ENCODE measurements at places on chromosomes 4 and X.

DNA sequence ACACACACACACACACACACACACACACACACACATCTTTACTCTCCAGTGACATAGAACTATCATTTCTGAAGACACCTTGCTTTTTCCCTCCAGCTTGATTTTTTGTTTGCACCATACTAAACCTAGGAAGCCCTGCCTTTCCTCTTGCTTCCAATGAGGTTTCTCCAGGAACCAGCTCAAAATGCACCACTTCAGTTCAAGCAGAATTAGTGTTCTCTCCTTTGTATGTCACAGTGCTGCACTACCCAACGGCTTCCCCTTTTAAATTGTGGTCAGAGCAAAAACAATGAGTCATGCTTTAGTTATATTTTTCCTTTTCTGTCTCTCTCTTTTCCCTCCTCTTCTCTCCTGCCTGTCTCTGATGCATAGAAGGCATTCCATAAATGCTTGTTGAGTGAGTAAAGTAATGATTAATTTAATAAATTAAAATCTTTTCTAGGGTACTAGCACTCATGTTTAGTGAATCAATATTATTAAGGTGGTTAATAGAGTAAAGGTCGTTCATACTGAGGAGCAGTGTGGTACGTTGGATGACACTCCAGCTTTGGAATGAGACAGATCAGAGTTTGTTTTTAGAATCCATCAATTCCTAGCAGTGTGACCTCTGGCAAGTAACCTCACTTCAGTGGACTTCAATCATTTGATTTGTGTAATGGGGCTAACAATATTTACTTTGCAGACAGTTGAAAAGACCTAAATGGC, 5.9 kb downstream of the RTL3 start:
- DNase-seq = no peak

GRCh38 chr4:67550857-67551256, 5.6 kb upstream of the CENPC start:
- DNase-seq = no peak

GRCh38 chr4:182494103-182494502, 250.9 kb downstream of the TENM3 start:
- no peak for DNase-seq

GRCh38 chrX:107629540-107629909, 1.2 kb downstream of the PRPS1 start:
- DNase-seq = no peak

- no peak for DNase-seq
Measured at GRCh38 chr4:105193536-105193935, 46.9 kb downstream of the TET2 start.

DNA sequence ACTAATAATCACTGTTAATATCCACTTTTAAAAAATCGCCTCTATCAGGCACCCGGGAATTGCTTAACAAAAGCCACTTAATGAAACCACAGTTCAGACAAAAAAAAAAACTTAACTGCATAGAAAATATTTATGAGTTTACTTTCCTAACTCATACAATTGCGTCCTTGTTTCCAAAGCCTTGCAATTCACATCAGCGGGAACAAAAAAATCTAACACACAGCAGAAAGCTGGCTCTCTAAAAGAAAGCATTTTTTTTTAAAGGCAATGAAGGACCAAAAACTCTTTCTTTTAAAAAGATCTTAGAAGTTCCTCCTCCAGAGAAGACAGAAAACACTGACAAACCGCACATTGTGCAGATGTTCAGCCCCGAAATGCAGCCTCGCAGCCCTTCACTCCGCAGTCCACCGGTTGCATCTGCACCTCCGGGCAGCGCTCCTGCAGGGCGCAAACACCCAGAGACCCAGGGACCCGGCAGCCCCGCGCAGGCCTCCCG, 812 bp downstream of the FAT1 start:
- no peak for DNase-seq

DNA sequence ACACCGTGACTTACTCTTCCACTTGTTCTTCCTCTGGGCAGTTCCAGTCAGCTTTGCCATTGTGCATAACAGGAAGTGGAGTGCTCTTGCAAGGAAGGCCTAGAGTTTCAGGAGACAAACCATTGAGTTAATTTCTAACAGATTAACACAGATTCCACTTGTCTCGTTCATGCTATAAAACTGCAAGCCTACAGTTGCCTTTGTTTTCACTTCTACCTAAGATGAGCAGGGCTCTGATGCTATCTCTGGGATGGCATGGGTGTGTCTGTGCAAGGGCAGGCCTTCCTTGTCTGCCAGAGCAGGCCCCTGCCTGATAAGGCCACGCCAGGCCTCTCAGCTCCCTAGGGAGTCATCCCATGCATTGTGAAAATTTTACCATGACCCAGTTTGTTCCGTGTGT, 67.7 kb upstream of the PGRMC2 start:
- no peak for DNase-seq

DNA sequence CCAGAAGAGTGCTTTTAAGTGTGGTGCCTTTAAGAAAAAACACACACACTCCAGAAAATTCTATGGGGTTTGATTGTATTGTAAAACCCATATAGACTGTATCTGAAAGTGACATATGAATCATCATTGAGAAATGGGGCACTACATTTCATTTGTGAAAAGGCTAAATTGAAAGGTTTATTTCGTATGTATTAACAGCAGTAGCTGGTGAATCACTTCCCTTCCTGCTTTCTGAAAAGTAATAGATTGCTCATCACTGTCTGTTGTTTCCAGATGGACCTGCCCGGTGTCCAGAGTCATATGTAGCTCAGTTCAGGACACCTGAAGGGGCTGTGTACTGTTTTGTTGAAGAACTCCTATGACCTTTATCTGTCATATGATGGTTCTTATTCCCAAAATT, 28.1 kb upstream of the HPRT1 start:
- DNase-seq = no peak

GRCh38 chr4:78369679-78370078, 181.9 kb upstream of the ANXA3 start:
- DNase-seq = no peak

GRCh38 chr4:5045097-5045496, 6.2 kb upstream of the STK32B start:
- DNase-seq = no peak

DNA sequence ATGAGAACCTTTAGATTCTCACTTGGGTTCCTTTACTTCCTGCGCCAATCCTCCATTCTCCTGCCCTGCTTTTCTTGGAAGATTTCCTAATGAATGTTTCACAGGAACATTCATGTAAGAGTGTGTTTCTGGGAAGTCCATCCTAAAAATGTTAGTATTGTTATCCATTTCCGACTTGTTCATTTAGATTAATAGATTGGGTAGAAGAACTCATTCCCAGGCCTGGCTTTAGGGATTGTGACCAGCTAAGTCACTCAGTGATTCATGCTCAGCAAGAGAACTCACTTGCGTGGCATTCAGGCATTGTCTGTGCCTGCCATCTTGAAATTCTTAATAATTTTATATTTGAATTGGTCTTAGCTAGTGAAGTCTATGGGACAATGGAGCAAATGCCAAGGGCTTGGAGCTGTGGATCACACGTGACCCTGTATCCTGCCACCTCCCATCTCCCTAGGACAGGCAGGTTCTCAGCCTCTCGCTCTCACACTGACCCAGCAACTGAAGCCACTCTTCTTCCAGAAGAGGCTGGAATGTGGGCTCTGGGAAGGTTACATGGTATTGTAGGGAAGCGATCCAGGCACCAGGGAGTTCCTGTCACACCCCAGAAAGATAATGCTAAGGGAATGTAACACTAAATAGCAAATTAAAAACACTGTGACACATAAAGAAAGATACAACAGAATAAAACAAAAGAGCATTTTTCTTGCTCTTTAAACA, 562.1 kb downstream of the TMA16 start:
- no peak for DNase-seq

- DNase-seq = no peak
Measured at GRCh38 chrX:21831496-21831895, 7.9 kb upstream of the MBTPS2 start.

DNA sequence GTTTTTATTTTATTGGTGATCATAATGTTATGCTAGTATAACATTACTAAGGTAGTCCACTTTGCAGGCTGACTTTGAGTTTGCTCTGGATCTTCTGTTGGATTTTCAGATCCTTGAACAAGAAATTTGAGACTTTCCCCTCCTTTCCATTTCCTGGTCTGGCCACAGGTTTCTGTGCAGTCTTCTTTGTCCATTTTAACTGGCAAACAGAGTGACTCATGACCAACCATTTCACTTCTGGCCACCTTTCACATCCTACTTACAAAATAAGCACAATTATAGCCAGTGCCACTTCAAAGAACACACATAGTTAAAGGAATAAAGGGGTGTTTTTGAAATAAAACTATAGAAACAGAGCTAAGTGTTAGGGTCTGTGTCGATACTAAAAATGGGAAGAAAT, 8.4 kb downstream of the ANK2 start:
- no peak for DNase-seq

DNA sequence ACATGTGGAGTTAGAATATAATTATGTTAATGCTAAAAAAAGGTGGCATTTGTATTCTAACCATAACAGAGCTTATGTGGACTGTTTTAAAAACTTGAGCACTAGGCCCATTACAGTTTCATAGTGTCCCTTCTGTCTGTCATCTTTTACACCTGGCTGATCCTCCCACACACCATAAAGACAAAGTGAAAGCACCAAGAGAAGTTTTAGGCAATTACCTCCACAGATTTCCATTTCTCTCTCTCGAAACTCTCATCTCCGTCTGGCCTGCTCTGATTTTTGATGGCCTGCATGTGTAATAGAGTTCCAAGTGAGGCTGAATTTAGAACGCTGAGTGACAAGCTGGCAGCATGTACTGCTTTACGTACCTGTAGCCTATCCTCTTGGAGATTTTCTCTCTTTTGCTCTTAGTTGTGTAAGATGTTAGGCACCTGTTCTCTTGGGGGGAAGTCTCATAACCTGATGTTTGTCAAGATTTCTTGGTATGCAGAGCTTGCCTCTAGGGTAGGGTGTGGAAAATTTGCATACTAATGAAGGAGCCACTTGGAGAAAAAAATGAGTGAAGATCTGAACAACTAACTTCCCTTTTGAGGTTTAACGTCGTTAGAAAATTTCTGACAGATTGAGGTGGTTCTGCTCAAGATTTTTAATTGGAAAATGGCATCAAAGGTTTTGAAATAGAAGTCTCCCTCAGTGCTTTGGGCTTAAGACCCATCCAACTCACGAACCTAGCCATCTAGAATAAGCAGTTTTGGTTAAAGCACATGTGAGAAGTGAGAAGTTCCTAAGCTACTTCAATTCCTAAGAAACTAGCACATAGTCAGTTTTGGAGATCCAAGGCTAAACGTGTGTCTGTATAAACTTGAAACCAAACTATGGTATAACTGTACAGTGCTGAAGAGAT, 57.6 kb upstream of the RAP1GDS1 start:
- no peak for DNase-seq

Data from NCI-H1105 (cell line).